ENCODE measurements at places on chromosomes 1 and 21.

DNA sequence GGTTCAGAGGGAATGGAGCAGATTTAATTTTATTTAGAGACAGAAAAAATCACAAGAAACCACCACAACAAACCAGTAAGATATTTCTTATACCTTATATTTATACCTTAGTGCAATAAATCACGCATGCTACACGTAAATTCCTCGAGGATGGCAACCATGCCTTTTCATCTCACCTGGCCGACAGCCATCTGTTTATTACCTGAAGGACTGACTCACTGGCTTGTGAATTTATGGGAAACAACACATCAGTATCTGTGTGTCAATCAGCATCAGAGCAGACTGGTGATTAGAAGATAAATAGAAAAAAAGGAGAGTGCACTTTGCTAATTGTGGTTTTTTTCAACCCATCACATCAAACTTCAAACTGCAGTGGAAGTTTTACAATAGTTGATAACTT, 58.4 kb downstream of the S1PR1 start:
- no peak for DNase-seq

DNA sequence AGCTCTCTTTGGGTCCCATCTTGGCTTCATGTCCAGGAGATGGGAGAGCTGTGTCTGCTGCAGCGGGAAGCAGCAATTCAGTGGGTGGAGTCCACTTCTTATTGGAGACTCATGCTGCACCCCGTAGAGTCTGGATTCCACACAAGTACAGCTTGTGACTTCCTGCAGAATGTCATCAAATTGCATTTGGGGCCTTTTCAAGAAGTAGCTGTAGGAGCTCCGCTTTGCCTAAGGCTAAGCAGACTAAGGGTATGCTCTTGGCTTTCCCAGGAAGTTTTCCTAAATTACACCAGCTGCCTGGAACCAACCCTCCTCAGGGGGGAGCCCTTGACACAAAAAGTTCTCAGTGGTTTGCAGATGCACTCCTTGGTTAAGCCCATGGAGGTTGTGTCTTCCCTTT, 5.7 kb upstream of the MOB3C start:
- DNase-seq, result no peak

DNA sequence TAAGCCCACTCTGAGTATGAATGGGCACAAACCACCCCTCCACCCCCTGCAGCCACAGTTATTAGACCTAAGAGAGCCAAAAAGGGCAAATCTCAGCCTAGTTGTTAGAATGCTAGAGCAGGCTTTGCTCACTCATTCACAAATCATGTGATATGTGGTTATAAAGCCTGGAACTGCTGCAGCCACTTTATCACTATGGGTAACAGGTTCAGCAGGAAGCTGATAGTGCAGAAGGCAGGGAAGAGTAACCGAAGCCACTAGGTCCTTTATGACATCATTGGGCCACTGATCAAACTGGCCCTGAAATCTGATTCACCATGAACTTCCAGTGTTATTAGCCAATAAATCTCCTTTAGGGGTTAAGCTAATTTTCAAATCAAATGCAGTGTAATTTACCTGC, 134.7 kb downstream of the GRIK1 start:
- DNase-seq, result no peak

- DNase-seq, result no peak
Measured at GRCh38 chr21:42436914-42437313, 33.2 kb downstream of the UBASH3A start.

DNA sequence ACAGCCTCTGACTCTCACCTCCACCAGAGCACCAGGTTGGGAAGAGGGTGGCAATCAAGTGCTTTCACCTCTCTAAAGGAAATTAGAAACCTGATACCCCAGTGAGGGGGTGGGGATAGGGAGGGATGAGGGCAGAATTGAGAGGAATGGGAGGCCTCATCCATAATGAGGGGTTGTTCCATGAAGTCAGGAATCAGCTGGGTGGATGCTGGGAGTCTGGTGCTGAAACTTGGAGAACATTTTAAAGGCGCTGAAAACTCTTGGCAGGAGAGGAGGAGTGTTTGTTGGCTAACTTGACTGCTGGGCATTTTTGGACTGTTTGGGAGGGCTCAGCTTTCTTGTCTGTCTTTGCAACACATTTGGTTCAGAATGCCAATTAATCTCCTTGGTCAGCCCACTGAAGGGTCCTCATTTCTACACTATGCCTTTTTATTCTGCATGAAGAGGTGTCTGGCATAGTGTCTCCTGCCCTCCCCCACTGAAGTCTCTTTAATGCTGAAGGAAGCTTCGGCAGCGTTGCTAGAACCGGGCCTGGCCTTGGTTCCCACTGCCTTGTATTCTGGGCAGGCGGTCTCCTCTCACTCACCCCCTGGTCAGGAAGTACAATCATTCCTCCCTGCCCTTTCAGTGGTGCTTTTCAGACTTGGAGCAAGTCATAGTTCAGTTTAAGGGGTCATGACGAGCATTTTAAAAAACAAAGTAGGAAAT, 2.2 kb downstream of the PHGDH start:
- no peak for DNase-seq

GRCh38 chr1:93810316-93810715, 68.7 kb downstream of the DNTTIP2 start:
- no peak for DNase-seq

GRCh38 chr1:53326598-53327181, 1.2 kb downstream of the LRP8 start:
- DNase-seq, result peak; percentile 72

DNA sequence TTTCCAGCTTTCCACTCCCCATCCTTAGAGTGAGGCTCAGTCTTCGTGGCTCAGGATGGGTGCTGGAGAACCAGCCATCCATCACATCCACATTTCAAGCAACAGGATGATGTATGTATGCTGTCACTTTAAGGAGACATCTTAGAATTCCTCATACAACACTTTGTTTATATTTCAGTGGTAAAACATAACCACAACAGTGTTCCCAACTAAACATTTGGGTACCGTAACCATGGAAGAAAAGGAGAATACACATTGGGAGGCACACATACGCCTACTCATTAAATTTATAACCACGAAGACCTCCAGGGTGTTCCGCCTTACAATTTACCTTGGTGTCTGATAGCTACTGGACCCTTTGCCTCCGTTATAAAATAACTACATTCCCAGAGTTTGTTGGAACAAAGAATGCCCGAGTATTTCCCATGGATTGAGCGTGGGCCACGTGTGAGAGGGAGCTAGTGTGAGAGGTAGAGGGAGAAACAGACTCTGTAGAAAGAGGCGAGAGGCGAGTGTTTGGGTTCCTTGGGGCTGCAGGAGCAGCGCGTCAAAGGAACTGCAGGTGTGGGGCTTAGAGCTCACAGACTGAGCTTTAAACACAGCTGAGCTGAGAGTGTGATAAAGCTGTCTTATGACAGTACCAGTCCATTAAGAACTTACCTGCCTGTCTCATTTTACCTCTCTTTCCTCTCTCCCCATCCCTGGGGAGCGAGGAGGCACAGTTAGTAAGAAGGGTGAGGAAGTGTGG, 111.5 kb upstream of the USP24 start:
- DNase-seq, result no peak

DNA sequence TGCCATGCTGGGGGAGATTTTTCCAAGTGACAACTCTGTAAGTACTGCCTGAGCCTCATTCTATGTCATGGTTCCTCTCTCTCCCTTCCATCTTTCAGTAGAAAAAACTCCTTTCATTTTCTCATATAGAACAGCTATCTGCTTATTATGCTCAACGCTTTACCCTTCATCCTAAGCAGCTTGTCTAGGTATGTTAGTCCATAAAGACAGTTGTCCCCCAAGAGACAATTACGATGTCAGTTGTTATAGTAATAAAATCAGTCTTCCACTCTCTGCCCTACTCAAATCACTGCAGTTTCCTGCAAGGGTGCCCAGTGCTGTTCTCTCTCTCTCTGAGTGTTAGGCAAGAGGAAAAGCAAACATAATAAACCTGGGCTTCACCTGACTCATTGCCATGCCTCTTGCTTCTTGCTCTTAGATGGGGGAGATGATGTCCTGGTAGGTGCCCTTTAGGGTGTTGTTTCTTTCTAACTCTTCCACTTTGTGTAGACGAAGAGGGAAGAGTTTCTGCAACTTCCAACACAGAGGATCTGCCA, 59.4 kb downstream of the PAPPA2 start:
- DNase-seq, result no peak

GRCh38 chr1:68370101-68370915, 79.4 kb downstream of the RPE65 start:
- no peak for DNase-seq

- DNase-seq, result no peak
Measured at GRCh38 chr1:85450832-85451231, 14.1 kb downstream of the DDAH1 start.

GRCh38 chr1:47951545-47952235, 45.5 kb downstream of the TRABD2B start:
- DNase-seq, result peak; percentile 14

DNA sequence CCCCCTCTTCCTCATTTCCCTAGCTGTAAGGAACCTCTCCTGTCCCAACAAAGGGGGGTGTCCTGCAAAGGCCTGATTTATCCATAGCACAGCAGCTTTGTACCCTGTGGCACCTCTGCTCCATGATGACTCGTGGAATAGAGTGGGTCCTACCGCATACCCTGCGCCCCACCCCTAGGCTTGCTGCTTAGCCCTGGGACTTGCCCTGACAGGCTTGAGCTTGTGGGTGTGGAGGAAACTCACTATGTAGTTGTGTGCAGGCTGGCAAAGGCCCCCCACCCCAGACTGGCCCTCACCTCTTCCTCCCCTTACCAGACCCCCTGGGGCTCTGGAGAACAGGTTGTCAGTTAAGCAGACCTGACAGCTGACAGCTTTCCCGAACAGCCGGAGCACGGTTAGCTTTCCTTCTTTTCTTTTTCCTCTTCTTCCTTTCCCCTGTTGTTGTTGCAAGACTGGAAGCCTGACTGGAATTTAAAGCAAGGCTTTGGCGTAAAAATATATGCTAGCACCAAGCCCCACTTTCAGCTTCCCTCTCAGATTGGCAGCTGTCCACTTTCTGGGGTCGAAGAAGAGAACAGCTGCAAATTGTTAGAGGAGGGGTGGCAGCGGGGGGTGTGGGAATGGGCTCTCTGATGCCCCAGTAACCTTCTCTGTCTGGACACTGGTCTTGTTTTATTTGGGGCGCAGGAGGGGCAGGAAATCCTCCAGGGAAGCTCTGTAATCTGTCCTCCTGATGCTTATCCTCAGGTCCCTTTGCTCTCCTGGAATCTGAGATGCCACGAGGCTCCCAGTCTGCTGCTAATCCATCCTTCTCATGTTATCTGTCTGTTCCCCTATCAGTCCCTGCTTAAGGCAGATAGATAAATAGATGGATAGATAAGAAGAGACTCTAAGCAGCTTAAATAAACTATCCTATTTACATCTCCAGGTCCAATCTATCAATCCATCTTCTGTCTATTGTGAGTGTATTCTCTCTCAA, 134.6 kb downstream of the BRINP2 start:
- DNase-seq, result peak; percentile 49

GRCh38 chr1:18784482-18784831, 75.0 kb downstream of the TAS1R2 start:
- no peak for DNase-seq

GRCh38 chr1:92486251-92487077, at the start of gene GFI1:
GFI1 (minus strand) TSS chr1:92486925; CDS start chr1:92483487, 3,438 bp downstream.
- DNase-seq, result peak; percentile 41

DNA sequence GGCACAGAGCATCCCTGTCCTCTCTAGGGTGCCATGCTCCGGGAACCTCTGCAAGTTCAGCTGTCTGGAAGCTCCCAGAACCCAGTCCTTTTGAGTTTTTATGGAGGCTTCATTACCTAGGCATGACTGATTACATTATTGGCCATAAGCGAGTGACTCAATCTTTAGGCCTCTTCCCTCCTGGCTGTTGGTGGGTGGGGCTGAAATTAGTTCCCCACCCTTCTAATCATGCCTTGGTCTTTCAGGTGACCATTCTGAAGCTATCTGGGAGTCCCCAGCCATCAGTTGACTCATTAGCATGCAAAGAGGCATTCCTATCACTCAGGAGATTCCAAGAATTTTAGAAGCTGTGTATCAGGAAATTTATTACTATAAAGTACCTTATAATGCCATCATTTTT, 46.6 kb downstream of the WLS start:
- no peak for DNase-seq

- peak; percentile 45 for DNase-seq
Measured at GRCh38 chr1:31663622-31664452, 19.2 kb upstream of the PEF1 start.

- DNase-seq, result no peak
Measured at GRCh38 chr1:84861516-84861915, 31.5 kb downstream of the LPAR3 start.

DNA sequence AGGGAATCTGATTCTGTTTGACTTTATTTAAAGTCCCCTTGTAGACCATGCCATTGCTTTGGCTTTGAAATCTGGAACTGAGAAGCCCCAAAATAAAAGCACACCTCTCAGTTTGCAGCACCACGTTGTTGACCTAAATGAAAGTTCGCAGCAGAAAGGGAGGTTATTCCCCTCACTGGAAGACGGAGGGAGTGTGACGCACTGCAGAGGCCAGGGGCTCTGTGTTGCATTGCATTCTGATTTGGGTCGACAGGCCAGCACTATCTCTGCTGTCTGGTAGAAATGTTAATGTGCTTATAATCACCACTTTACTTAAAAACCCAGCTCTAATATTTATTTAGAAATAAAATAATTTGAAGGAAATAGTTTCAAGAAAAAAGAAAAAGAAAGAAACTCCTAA, 675.2 kb upstream of the NR5A2 start:
- no peak for DNase-seq

GRCh38 chr21:36029309-36029708, 31.0 kb downstream of the SETD4 start:
- DNase-seq, result no peak

DNA sequence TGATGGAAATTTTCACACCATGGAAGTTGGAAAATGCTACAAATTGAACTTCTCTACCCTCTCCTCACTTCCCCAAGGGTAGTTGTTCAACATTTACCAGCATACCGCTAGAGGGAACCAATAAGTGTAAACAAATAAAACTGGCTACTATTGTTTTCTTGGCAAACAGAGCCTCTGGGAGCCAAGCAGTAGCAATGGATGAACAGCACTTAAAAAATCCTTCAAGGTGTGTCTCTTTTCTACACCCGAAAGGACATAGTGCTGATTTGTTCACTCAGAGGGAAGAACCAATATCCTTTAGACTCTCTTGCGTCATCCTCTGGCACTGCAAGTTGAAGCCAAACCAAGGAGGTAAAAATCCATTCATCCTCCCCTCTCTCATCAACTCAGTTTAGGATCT, 161.5 kb downstream of the TBX15 start:
- no peak for DNase-seq

DNA sequence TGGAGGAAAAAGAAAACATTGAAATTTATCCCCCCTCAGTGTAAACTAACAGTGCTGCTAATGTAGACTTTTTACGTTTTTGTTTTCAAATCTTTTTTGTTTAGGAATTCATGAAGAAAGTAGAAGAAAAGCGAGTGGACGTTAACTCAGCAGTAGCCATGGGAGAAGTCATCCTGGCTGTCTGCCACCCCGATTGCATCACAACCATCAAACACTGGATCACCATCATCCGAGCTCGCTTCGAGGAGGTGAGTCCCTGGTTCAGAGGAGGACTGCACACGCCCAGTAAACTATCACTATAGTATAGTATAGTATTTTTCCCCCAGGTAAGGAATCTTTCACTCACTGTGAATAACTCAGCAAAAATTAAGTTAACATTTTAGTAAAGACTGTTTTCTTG, 37.8 kb upstream of the BMP8A start:
- no peak for DNase-seq
